Activated effector memory CD4-positive, alpha-beta T cell treated with anti-CD3 and anti-CD28 coated beads, Interleukin-2, amount 50 U/mL, for 16 hours (primary cell): ENCODE measurements at places on chromosomes 3 and 15.
A peak's percentile ranks its signal among the peaks of the same experiment; 100 is the strongest.

DNA sequence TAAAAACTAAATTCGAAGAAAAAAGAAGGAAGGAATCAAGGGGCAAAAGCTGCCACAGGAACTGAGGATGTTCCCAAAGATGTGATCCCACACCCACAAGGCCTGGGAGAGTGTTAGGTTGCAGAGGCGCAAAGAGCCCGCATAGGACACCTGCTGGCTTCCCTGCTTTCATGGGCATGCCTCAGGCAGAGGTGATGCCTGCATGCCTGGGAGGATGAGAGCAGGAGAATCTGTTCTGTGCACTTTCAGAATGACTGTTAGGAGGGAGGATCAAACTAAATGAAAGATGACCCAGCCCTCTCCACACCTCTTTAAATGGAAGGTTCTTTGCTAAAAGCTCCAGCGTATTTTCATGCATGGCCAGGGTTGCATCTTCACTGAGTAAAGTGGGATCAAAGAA is 162.4 kb downstream of the PLCL2 start:
- no peak for DNase-seq

DNA sequence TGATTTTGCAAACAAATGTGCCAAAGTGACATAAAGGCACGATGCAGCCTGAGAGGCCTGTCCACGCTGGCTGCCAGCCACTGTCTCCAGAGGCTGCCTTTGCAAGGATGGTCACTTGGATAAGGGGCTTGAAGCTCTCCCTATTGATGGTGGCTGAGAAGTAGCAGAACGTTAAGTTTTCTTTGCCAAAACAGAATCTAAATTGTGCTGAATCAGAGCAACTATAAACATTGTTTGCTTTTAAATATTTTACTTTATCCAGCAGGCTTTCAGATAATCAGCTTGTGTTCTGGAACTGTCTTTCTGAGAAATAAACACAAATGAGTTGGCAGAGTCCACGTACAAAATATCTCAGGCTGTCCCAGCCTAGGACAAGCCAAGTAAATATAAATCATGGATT is 23.8 kb upstream of the CNBP start:
- DNase-seq: no peak

DNA sequence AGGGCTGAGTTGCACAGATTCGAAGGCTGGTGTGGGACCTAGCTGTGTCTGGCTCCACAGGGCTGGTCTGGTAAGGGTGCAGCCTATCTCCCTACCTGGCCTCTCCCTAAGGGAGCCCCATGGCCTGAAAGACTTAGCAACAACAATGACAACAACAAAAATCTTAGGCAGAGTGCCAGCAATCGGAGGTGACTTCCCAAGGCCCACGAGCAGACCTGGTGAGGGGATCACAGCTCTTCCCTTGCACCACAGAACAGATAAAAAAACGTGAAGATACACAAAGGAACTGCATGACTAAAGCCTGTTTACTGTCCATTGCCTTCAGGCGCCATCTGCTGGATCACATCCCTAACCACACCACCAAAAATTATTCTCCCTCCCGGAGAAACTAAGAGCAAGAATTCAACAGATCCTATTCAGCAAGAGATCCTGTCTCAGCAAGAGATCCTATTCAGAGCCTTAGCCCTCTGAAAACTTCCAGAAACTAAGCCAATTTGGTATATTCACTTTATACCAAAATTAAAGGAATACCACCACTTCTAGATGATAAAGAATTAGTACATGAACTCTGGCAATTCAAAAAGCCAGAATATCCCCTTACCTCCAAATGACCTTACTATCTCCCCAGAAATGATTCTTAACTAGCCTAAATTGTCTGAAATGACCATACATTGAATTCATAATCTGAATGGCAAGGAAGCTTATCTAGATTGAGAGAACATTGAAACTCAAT is 24.1 kb upstream of the OR5K4 start:
- DNase-seq: peak; percentile 77

- no peak for DNase-seq
These were observed 290.7 kb downstream of the GBE1 start for GRCh38 chr3:81470524-81471278.

DNA sequence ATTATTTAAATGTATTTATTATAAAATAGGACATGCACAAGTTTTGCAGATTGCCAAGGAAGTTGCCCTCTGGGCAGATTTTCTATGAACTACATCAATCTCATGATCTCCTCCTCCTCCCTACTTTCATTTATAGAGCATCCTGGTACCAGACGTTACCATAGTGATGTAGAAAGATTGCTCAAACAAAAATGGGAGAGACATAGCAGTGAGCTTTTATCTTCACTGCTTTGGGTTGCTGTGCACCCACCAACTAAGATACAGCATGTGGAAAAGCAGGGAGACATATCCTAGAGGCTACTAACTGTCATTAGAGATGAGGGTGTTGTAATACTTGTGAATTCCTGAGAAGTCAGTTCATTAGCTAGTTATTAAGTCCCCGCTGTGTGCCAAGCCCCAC is 137.5 kb upstream of the BFSP2 start:
- DNase-seq: no peak

- no peak for DNase-seq
These were observed 67.3 kb downstream of the ITGA11 start for GRCh38 chr15:68364660-68365035.

- DNase-seq: peak; percentile 76
These were observed 53.8 kb downstream of the SST start for GRCh38 chr3:187616307-187616972.

GRCh38 chr3:141878326-141878725 is 1.9 kb downstream of the ATP1B3 start:
- DNase-seq: no peak

GRCh38 chr3:20077068-20077467 is 36.8 kb downstream of the KAT2B start:
- no peak for DNase-seq

GRCh38 chr15:60871731-60872130 is 357.4 kb downstream of the RORA start:
- DNase-seq: no peak

- DNase-seq: peak; percentile 89
These were observed 18.8 kb downstream of the NBEAL2 start for GRCh38 chr3:46998121-46998851.

GRCh38 chr3:189195302-189195701 is 23.5 kb downstream of the TPRG1 start:
- no peak for DNase-seq

- no peak for DNase-seq
These were observed 655.2 kb downstream of the RBMS3 start for GRCh38 chr3:29936054-29936453.

DNA sequence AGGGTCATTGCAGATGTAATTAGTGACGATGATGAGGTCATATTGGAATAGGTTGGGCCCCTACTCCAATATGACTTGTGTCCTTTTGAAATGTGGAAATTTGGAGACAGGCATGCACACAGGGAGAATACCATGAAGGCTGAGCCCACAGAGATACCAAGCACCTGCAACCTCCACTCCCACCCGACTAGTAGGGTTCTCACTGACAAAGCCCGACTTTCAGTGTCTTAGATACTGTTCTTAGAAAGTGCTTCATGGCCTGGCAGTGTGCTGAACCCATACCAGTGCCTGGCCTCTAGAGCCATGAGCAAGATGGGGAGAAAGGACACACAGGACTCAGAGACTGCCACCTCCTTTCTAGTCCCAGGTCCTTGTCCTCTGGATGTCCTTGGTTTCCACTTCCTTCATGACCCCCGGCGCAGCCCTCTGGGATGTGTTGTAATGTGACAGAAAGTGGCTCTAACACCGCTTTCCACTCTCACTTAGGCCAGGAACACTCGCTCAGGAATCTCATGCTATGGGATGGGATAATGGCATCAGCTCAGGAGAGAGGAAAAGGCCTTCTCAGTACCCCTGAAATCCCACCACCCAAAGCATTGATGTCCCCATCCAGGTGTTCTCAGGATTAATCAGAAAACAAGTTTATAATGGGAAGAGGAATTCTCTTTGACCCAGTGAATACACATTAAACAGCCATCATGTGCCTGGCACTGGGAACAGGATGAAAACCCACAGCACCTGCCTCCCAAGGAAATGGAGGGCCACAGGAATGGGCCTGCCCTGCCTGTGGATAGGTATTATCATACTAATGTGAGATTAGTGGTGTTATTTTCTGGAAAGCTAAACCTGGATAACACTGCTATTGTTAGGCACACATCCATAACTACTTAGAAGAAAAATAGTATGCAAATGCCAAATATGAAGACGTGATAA is 59.9 kb downstream of the RPL39L start:
- DNase-seq: peak; percentile 44
